ENCODE measurements at places on chromosomes 5 and 9. TPM values are rescaled to one million over a fixed set of nuclear protein-coding genes. Genes with fewer than 3 reads are reported as not detected.

The KIF24 gene
- total RNA-seq, result 0.17 TPM

- DNase-seq, result no peak
These were observed 63.8 kb downstream of the PAX5 start for GRCh38 chr9:36970007-36970888.

GRCh38 chr9:13758936-13759335 is 479.4 kb upstream of the MPDZ start:
- DNase-seq, result no peak

DNA sequence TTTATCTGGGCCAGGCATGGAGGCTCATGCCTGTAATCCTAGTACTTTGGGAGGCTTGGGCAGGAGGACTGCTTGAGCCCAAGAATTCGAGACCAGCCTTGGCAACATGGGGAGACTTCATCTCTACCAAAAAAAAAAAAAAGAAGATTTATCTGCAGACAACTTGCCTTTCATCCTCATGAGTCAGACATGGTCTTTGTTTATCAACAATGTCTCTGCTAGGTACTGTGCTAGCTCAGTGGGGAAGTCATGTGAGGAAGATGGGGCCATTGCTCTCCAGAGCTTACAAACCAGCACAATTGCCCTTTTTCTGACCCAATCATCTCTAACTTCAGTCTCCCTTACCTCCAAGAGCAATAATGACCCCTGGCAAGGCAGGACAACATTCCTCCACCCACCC is 1.6 kb downstream of the URM1 start:
- no peak for DNase-seq

GRCh38 chr5:67998709-67999261 is 216.8 kb upstream of the PIK3R1 start:
- DNase-seq, result no peak

All from liver (tissue), 10 donors.